ENCODE measurements at places on chromosomes 5 and 9. TPM values are rescaled to one million over a fixed set of nuclear protein-coding genes. Genes with fewer than 3 reads are reported as not detected.

TEX48 gene
- not detected for polyA plus RNA-seq

DNA sequence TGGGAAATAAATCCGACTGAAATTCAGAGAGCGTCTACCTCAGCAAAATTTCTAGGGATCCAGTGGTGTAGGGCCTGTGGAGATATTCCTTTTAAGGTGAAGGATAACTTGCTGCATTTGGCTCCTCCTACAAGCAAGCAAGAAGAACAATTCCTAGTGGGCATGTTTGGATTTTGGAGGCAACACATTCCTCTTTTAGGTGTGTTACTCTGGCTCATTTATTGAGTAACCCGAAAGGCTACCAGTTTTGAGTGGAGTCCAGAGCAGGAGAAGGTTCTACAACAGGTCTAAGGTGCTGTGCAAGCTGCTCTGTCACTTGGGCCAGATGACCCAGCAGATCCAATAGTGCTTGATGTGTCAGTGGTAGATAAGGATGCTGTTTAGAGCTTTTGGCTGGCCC lies 862.4 kb upstream of the CDH9 start:
- DNase-seq: no peak

FOXD4 gene
- not detected for polyA plus RNA-seq

PCDHB7 gene
- 0.10 TPM for polyA plus RNA-seq

- no peak for DNase-seq
These were observed 31.9 kb downstream of the FAM240B start for GRCh38 chr9:38687992-38688391.

CTXN3 gene
- polyA plus RNA-seq: not detected

DNA sequence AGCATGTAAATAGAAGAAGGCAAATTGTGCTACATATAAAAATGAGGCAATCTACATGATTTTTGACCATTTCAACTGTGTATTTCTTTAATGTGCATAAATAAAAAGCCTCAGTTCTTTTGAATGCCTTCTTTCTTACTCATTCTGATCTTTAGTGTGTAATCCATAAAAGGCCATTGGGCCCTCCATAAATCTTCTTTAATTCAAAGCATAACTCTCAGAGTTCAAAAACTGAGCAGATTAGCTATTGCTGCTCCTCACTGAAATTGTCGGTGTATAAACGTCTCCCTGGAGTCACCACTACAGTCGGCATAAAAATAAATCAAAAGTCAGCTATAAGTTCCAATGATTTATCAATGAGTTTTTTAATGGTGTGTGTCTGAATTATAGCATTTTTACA lies 45.3 kb upstream of the ADAMTSL1 start:
- DNase-seq: no peak

PCDHGB6 gene
- polyA plus RNA-seq: not detected

GRCh38 chr9:28341913-28342312 lies 768.6 kb upstream of the C9orf72 start:
- DNase-seq: no peak

DNA sequence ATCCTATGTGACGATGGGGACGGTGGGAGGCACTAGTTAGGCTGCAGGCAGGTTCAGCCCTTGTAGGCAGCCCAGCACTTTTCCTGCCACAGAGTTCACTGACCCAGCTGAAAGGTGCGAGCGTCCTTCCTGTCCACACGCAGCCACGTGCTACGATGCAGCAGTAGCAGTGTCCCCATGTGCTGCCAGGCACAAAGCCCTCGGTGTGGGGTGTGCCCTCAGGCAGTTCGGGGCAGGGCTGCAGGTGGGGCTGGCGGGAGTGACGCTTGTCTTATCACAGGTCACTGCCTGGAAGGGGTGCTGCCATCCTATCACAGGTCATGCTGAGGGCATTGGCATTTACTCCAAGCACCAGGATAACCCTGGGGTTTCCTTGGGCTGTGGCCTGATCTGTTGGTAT lies 46.8 kb upstream of the CLPTM1L start:
- no peak for DNase-seq

C9orf43 gene
- polyA plus RNA-seq: 0.19 TPM

NOXA1 gene
- polyA plus RNA-seq: 20.5 TPM

GRIN3A gene
- polyA plus RNA-seq: not detected

DNA sequence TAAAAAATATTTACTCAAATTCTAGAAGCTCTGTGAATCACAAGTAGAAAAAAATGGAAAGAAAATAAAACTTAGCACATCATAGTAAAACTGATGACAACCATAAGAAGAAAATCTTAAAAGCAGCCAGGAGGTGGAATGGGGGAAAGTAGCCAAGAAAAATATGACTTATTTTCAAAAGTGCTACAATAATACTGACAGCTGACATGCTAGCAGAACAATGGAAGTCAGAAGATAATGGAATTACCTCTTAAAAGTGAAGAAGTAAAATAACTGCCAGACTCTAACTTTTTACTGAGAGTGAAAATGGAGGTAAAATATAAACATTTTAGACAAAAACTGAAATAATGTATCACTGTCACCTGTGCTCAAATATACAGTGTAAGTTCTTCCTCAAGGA lies 532.2 kb upstream of the SGCD start:
- DNase-seq: no peak

GRCh38 chr5:124419531-124419930 lies 326.9 kb downstream of the ZNF608 start:
- no peak for DNase-seq

PIGO gene
- polyA plus RNA-seq: 14.3 TPM

SGCD gene
- 2.1 TPM for polyA plus RNA-seq

SLC2A6 gene
- polyA plus RNA-seq: 3.1 TPM

DNA sequence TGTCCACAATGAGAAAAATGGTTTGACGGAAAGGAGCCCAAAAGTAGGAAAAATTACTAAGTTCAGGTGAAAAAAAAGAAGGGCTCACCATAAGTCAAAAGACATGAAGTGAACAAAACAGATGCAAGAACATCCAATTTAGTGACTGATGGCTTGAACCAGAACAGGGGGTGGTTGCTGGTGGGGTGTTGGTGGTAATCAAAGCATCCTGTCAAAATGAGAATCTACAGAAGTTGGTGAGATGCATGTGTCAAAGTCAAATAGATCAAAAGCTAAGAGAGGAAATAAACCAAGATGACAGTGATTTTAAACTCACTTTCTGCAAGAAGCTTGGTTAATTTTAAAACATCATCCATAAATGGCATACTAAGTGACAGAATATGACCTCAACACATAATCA lies 117.4 kb downstream of the MLLT3 start:
- DNase-seq: no peak

GRCh38 chr5:110736753-110737152 lies 2.1 kb upstream of the SLC25A46 start:
- DNase-seq: peak; percentile 71

- peak; percentile 59 for DNase-seq
These were observed 31.2 kb downstream of the NANS start for GRCh38 chr9:98087420-98088354.

DNA sequence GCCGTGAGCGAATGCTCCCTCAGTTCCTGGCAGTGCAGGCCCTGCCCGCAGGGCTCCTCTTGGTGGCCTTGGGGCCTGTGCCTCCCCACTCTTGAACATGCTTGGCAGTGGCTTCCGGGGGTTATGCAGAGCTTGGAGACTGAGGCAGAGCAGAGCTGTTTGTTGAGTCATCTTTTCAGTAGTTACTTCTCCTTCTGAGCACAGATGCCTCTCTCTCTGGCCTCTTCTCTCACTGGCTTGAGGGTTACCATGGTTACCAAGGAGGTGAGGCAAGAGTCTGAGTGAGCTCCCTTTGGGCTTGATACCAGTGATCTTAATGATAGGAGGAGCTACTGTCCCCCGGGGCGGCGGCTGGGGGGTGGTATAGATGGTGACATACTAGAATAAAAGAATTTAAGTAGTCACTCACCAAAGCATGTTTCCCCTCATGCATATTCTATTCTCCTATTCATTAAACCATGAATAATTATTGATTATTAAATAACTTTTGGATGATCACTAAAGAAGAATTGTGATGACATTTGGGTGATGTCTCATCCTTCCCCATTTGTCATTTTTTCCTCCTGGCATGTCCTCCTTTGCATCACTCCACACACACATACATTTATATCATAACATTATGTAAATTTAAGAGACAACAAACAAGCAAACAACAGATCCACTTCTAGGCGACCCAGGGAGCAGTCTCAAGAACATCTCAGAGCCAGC lies 111.1 kb downstream of the ARHGAP26 start:
- DNase-seq: no peak

DNA sequence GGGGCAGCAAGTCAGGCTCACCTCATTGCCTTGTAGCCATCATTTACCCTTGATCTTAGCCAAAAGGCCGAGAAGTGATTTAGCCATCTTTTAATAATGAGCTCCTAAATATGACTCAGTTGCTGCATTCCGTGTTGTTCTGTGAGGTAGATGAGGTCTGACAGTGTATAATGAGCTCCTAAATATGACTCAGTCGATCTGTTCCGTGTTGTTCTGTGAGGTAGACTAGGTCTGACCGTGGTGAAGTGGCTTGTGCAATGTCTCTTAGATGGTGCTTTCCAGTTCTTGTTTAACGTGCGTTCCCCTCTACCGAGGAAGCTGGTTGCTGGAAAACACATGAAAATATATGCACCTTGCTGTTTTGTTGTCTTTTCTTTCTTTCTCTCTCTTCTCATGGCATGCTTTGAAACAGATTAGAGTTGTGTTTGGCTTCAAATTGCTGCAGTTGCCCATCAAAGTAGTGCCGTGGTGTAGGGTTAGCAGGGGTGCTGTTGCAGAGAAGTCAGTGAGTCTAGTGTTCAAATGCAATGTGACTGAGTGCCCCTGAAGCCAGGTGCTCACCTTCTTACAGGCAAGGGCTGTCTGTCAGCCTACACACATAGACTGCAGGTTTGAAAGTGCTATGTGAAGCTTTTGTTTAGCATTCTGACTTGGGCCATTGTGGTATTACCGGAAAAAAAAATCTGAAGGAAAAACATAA lies 118.6 kb downstream of the KDM4C start:
- no peak for DNase-seq
